RPMI7951 (cell line): ENCODE measurements at places on chromosomes 16 and 17. TPM values are rescaled to one million over a fixed set of nuclear protein-coding genes. Genes with fewer than 3 reads are reported as not detected.

TBX2 gene
- total RNA-seq: 20.9 and 24.9 TPM in 2 replicates

KRT32 gene
- not detected in 2 replicates for total RNA-seq

SLC6A2 gene
- 0.10 TPM in 1 of 2 replicates, not detected in the other for total RNA-seq

GRCh38 chr16:22352140-22352539, 22.3 kb downstream of the CDR2 start:
- no peak for DNase-seq

- peak; percentile 64 for DNase-seq
Observed at GRCh38 chr17:17414341-17414805, 62.4 kb upstream of the MED9 start.

DNA sequence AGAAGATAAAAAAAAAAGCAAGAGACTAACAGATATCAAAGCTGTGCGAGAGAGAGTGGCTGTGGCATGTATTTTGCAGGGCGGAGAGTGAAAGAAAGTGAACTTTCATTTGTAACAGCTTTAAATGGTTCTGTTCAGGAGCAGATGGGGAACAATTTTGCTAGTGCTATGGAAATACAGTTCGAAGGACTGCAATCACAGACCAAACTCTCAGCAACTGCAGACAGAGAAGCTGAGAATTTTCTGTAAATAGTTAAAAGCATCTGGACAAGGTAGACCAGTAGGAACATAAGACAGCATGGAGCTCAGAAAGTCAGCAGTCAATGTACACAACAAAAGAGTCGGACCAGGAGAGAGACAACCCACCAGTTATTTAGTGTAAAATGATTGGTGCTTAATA, 62.3 kb downstream of the TBX4 start:
- no peak for DNase-seq

GRCh38 chr17:5115673-5116651, at the start of gene USP6:
USP6 (plus strand) TSS chr17:5116032; CDS start chr17:5130368, 14,336 bp downstream.
- DNase-seq: no peak

DNA sequence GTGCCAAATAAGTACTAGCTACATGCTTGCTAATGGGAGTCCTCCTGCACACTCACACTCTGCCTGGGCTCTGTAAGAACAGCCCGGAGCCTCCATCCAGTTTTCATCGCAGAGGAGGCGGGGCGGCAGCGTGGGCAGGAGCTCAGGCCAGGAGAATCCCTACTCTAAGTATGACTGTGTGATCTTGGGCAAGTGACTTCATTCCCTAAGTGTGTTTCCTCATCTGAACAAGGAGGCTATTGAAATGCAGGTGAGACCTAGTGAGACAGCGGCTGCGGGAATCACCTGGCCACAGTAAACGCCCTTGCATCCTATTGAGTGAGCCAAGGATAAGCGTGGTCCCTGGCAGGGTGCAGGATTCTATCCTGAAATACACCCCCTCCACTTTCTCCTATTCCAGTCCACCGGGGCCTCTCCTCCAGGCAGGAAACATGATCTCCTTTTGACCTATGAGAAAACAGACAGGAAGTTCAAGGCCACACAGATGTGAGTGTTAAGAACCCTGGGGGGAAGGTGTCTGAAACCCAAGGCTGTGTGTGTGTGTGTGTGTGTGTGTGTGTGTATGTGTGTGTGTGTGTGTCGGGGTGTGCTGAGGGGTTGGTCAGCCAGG, 5.2 kb upstream of the RAI1 start:
- no peak for DNase-seq

- no peak for DNase-seq
Observed at GRCh38 chr16:24972608-24973220, 42.5 kb downstream of the ARHGAP17 start.

- DNase-seq: no peak
Observed at GRCh38 chr17:263773-264172, 82.3 kb upstream of the DOC2B start.

GRCh38 chr16:12753203-12754023, 50.3 kb downstream of the CPPED1 start:
- DNase-seq: no peak

DNA sequence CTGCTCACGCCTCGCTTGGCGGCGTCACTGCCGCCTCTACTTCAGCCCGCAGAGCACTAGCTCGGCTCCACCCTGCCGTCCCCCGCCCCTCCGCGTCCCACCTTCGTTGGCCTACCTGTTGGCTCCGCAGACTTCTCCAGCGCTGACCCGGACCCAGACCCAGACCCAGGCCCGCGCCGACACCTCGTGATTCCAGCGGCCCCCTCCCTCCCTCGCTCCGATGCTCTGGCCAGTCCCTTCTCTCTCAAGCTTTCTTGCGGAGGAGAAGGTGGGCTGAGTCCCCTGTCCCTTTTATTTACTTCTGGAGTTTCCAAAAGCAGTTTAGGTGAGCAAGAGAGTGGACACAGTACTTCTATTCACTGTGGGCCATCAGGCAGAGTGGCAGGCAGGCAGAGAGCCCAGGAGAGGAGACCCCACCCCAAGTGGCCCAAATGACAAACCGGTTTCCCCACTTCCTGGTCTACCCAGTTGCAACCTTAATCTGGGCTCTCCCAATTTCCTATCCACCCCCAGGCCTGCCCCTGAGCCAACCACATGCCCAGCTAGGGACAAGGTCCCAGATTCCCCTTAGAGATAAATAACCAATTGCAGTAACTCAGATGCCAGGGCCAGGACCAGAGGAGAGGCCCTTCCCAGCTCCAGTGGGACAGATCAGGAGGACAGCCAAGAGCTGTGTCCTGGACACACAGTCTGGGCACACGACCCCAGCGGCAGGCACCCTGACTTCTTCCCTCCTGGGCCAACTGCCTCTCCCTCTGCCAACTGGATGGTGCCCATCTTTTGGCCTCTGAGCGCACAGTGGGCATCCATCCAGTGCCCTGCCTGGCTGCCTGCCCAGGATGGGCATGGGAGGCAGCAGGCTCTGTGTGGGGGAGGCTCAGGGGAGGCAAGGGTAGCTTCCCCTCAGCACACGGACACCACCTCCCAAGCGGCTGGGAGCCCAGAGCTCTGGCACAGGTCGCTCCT, 1.2 kb upstream of the SRCIN1 start:
- DNase-seq: no peak
